Activated gamma-delta T cell (primary cell): ENCODE measurements at places on chromosomes 1 and 21.

DNA sequence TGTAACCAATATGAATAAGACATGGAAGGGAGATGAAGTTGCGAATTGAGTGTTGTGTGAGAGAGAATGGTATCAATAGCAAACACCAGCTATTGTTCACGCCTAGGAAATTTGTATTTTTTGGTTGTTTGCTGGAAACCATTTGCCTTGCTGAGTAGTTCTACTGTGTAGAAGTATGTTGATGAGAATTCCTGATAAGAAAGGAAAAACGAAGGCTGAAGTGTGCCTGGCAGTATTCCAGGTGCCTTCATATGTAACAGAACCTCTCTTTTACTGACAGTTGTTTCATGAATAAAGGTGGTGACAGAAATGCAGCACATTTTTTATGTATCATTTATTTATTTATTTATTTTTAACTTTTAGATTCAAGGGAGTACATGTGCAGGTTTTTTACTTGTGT, 79.5 kb downstream of the SDCCAG8 start:
- no peak for DNase-seq

GRCh38 chr1:41396084-41396483, 34.9 kb downstream of the FOXO6 start:
- DNase-seq: no peak

GRCh38 chr1:248900637-248901036, 5.4 kb upstream of the PGBD2 start:
- DNase-seq: no peak

DNA sequence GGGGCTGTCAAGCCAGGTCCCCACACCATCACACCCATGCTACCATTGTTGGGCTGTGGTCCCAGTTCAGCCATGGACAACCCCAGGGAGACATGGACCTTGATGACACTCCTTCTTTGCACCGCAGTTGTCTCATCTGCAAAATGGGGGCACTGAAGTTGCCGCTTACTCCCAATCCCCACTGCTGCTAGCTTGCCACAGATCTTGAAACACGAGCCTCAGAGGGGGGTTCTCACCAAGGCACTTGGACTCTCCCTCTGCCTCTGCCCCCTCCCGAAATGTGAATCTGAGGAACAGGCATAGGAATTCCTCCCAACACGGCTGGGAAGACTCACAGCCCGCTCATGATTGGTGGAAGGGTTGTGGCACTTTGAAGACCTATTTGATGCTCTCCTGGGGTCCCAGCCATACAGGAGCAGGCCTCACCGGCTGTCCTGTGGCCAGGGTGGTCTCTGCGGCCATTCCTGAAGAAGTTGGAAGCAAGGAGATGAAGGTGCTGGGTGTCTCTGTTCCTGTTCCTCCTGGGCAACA, 31.1 kb downstream of the RUNX3 start:
- no peak for DNase-seq

GRCh38 chr1:204791453-204792353, 79.0 kb upstream of the NFASC start:
- no peak for DNase-seq

- DNase-seq: no peak
Observed at GRCh38 chr1:241451956-241452355, 67.6 kb downstream of the FH start.

DNA sequence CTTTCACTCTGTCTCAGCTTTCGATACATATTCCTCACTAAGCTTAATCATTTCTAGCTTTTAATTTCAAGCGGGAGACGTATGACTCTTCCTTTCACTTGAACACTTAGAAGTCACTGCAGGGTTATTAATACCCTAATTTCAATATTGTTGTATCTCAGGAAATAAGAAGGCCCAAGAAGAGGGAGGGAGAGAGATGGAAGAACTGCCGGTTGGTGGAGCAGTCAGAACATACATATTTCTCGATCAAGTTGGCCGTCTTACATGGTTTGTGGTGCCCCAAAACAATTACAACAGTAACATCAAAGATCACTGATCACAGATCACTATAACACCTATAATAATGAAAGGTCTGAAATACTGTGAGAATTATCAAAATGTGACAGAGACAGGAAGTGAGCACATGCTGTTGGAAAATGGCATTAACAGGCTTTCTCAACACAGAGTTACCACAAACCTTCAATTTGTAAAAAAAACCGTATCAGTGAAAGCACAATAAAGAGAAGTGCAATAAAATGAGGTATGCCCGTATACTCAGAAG, 145.4 kb upstream of the HP1BP3 start:
- DNase-seq: no peak

DNA sequence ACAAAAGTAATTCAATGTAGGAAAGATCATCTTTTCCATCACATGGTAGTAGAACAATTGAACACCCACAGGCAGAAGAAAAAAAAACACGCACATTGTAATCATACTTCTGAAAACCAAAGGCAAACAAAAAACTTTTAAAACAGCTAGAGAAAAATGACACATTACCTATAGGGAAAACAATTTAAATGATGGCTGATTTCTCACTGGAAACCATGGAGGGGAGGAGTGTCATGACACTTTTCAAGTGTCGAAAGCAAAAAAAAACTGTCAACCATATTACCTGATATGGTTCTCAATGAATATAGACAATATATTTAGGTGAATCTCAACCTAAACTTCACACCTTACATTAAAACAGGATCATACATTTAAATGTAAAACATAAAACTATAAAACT, 776 bp upstream of the SLAMF7 start:
- no peak for DNase-seq

- DNase-seq: no peak
Observed at GRCh38 chr1:226632922-226633351, 84.4 kb downstream of the STUM start.

DNA sequence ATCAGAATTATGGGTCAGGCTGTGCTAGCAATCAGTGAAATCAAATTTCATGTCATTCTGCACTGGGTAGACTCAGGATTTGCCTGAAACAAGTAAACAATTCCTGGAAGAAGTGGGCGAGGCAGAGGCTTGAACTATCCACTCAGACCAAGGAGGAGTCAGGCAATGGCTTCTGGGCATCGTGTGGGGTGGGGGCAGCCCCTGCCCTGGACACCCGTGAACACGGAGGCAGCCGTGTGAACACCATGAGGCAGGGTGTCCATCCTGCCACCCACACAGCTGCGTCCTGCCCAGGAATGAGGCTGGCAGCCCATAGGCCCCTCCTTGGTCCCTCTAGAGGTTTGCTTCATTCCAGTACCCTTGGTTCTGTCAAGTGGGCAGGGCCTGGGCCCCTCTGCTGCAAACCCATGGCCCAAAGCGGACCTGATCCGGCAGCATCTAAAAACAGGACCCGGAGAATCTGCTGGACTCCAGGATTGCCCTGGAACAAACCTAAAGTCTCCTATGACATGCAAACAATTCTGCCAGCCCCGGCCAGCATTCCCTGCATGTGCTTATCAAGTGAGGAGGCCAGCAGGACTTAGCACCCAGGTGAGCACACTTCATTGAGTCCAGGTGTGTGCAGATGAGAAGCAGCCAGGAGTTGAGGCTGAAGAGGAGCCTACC, 69.5 kb downstream of the PDE9A start:
- no peak for DNase-seq

- no peak for DNase-seq
Observed at GRCh38 chr1:201254625-201255478, 28.5 kb upstream of the PKP1 start.

DNA sequence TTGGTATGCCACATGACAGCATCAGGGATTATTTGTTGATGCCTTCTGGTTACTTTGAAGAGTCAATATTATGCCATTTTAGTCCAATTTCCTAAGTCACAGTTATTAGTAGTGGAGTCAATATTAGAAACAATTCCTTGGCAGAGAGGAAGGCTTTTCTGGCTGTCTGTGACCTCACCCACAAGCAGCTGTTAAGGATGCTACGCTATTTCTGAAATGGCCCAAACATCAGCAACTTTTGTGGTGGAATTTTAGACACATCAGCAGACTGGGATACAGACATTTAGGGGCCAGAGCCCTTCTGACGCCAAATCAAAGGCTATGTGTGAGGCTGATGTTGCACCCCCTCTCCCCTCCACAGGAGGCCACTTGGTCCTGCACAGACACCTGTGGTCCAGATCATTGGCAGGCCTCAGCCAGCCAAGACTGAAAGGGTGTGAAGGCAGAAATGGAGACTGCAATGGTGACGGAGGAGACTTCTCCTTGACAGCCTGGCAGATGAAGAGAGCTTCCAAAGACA, 9.2 kb upstream of the RXRG start:
- no peak for DNase-seq

DNA sequence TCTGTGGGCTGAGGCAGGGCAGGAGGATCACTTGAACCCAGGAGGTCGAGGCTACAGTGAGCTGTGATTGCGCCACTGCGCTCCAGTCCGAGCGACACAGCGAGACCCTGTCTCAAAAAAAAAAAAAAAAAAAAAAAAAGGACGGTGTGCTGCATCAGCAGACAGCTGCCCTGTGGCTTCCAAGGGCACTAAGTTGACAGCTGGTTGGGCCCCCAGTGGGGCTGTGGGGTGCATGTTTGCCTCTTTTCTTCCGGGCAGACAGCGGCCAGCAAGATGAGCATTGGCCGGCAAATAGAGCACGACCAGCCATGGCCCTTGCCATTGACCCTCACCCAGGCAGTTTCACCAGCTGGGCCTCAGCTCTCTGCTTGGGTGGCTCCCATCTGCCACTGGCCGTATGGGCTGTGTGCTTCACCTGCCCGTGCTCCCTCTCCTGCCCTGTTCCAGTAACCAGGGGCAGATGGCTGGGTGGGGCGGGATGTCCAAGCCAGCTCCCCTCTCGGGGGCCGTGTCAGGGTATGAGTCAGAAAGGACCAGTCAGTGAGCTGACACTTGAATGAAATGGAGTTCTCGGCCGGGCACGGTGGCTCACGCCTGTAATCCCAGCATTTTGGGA, 12.3 kb upstream of the SLC25A34 start:
- no peak for DNase-seq

GRCh38 chr1:245156041-245156735, 1.4 kb downstream of the KIF26B start:
- DNase-seq: peak; percentile 31

DNA sequence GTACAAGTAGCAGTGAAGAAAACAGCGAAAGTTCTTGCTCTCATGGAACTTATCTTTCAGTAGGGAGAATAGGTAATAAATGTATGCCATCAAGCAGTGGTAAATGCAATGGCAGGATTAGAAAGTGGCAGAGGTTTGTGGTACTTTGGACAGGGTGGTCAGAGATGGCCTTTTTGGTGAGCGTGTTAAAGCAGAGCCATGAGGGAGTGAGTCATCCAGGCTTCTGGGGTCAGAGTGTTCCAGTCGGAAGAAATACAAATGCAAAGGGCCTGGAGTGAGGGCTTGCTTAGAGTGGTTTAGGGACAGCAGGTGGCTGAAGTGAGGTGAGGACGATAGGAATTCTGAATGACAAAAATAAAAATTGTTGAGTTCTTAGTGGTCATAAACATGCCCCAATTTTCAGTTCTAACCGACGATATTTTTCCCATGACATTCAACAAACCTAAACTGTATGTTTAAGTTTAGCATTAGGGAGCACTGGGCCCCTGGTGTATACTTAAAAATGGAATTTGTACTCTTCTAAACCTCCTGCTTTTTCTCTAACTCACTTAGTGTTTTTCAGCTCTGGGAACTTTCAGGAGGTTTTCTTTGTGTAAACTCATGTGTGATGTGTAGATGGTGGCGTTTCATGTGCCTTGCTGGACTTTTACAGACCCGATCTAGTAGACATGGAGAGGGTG, 78.2 kb downstream of the MACF1 start:
- DNase-seq: no peak

DNA sequence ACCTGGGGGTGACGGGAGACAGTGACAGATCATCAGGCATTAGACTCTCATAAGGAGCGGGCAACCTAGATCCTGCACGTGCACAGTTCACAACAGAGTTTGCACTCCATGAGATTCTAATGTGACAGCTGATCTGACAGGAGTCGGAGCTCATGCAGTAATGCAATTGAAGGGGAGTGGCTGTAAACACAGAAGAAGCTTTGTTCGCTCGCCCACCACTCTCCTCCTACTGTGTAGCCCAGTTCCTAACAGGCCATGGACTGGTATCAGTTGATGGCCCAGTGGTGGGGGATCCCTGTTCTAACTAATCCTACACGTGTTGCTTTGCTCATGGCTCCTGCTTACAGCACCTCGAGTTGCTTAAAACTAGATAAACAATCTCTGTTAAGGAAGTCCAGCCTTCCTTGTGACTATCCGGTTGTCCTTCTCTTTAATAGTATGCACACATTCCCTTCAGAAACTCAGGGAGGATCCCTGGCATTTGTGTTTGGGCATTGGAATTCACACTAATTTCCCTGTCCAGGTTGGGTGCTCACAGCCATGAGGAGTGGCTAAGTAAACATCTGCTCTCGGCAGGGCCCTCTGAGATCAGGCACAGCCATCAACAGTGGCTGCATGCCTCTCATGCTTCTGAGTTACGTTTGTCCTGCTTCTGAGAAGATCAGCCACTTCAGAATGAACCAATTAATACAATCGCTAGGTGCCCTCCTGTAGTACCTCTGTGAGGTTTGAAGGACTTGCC, 21.1 kb upstream of the F3 start:
- no peak for DNase-seq

GRCh38 chr1:90616395-90616794, 100.7 kb downstream of the BARHL2 start:
- no peak for DNase-seq

- DNase-seq: no peak
Observed at GRCh38 chr1:15736892-15737261, 819 bp downstream of the SLC25A34 start.

DNA sequence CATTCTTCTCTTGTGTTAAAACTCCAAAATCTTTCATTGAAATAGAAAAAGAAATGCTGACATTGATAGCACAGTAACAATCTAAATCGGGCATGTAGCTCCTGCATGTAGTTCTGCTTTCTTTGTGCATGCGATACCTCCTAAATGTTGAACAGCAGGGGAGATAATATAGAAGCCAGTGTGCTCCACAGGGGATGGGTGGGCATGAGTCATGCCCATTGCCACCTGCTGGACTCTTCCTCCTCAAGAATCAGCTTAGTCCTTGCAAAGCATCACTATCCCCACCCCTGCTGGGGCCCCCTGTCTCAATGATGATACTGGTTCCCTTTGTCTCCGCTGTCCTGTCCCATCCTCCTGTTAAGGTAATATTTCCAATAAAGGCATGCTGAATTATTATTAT, 203.0 kb downstream of the RWDD3 start:
- no peak for DNase-seq

- no peak for DNase-seq
Observed at GRCh38 chr1:90135286-90135685, 140.4 kb downstream of the ZNF326 start.

DNA sequence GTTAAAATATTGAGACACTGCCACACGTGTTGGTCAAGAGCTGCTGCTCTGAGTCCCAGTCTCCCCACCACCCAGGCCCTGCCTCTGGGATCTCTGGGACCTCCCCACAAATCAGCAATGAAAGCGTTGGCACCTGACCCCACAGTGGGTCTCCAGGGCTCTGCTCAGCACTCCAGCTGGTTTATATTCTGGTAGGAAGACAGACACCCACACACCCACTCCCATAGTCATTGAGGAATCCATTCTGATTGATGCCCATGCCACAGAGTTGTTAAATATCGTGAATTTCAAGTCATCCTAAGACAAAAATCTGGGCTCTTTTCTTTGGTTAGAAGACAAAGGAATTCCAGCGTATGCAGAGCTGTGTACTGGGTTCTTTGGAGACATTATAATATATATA, 91.6 kb downstream of the KIF26B start:
- no peak for DNase-seq

- no peak for DNase-seq
Observed at GRCh38 chr1:246708166-246708565, 16.0 kb upstream of the SCCPDH start.
